ENCODE measurements at places on chromosomes 5 and 9. TPM values are rescaled to one million over a fixed set of nuclear protein-coding genes. Genes with fewer than 3 reads are reported as not detected.

Gene BHMT2
- total RNA-seq = 6.8 TPM

Gene MLANA
- not detected for total RNA-seq

Gene ACOT12
- total RNA-seq = not detected

Gene UBQLN1
- total RNA-seq = 33.2 TPM

Gene NRG2
- not detected for total RNA-seq

Gene MSANTD3
- total RNA-seq = 76.1 TPM

Data from fibroblast of the aortic adventitia (primary cell).